ENCODE measurements at places on chromosomes 6 and 20.

- no peak for DNase-seq
These were observed 3.1 kb upstream of the PTGIS start for GRCh38 chr20:49570828-49571552.

DNA sequence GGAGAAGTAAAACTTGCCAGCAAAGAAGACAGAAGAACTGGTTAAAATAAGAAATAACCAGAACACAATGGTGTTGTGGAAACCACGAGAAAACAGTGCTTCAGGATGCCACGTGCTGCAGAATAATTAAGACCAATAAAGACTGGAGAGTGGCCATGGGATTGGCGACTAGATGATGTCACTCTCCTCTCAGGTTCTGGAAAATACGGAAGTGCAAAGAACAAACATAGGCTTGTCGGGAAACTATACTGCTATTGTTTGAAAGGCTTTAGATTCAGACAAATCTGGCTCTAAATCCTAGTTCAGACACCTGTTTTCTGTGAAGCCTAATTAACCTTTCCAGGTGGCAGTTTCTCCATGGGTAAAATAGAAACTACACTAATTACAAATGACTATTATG, 138.4 kb upstream of the STXBP5 start:
- no peak for DNase-seq

GRCh38 chr20:36562724-36563123, 10.7 kb upstream of the TGIF2 start:
- no peak for DNase-seq

DNA sequence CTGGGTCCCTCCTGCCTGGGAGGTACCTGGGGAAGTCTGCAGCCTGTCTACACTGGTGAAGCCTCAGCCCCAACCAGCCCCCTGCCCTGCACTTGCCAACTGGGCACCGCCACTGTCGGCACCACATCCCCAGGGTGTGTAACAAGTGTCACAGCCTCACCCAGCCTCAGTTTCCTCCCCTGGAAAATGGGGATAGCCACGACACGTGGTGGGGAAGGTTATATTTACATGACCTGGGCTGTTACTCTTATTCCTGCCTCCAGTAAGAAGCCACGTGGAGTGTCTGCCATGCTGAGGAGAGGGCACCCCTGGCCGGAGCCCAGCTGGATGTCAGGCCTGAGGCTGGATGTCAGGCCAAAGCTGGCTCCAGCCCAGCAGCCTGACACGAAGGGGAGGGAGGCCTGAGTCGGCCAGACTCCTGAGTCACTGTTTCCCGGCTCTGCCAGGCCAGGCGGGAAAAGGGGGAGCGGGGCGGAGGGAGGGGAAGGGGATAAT, 44.9 kb downstream of the SNAI1 start:
- DNase-seq = no peak
